ENCODE measurements at places on chromosomes 11 and 22.

DNA sequence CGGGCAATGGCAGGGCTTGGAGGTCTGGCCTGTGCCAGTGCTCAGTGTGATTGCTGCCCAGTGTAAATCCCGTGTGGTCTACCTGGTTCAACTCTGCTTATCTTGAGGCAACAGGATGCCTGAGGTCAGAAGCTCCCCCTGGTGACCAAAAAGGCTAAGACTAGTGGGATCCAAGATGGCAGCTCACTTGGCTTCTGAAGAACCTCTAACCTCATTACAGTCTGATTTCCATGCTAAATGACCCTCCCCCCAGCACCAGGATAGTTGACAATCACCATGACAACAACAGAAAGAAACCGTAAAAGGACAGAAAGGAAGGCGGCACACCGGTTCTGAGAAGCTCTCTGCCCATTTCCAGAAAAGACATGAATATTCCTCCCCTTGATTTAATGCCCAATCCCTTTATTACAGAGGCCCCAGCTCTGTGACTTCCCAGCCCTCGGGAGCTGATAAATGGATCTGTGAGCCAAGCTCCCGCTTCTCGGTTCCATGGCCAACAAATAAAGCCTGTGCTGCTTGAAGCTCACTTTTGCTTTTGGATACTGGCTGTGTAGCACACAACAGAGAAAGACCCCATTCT is 398.4 kb downstream of the CTTN start:
- no peak for DNase-seq

DNA sequence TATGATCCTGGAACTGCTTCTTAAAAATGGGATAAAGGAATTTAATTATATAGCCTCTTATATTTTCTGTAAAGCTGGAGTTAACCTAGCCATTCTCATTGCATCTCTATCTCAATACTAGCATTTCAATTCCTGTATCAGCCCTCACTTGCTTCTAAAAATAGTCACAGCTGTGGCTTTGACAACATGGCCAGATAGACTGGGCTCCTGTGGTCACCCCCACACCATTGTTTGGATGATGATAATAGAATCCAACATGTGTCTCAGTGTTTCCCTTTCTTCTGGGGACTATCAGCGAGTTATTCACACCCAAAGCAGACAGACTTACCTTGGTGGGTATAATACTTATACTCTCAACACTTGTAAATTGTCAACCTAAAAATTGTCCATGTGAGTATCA is 6.9 kb downstream of the VWA5A start:
- DNase-seq, result no peak

- DNase-seq, result peak; percentile 41
Measured at GRCh38 chr11:82775736-82776346, 42.2 kb upstream of the FAM181B start.

DNA sequence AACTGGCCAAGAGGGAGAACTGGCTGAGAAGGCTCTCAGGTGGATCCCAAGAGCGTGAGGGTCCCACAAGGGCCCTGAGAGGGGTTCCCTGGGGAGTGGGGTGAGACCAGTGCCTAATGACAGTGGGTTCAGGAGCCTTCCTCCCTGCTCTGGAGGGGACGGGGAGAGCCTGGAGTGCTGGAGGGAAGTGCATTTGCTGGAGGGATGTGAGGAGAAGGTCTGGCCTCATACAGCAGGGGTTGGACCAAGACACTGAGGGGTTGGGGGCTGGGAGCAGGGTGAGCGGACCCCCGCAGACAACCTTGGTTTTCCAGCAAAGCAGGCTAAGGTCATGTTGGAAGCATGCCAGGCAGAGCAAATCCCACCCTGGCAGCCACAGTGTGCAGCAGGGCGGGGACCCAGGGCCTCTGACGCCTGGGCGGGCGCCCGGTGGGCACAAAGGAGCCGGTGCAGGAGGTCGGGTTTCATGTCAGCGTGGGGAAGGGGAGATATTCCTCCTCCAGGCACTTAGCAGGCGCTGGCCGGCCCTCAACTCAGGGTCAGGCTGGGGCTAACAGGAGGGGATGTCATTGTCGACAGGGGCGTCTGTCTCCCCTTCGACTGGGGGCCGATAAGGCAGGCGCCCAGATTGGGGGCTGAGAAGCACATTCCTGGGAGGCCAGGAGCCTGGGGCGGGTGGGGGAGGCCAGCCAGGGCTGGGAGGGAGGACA is 3.1 kb upstream of the DERL3 start:
- no peak for DNase-seq

DNA sequence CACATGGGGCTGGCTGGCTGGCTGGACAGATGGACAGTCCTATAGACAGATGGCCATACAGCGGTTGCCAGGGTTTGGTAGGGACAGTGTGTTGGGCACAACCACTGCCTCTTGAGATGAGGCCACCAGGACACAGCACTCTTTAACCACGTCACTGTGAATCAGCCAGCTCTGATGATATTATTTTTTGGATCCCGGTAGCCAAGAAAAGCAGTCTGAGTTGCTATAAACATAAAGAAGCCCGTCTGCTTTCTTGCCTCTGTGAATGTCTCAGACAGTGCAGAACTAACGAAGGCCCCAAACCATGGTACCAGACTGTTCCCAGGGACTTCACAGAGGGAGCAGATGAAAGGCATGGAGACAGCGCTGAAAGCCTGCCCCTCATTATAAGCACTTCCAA is 115.9 kb upstream of the CSNK2A3 start:
- no peak for DNase-seq

DNA sequence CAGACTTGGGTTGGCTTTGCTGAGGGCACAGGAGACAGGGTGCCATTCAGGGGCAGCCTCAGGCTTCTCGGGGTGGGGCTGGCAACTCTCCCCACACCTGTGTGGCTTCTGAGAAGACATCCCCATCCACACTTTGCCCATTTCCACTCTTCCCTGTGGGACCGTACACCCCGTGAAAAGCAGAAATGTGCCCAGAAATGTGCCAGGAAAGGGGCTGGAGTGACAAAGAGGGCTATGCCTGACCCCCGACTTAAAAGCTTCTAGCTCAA is 50.6 kb downstream of the SGSM3 start:
- no peak for DNase-seq

- DNase-seq, result no peak
Measured at GRCh38 chr11:35654711-35655110, 7.9 kb upstream of the TRIM44 start.

- peak; percentile 17 for DNase-seq
Measured at GRCh38 chr22:40898850-40899357, 37.0 kb upstream of the DNAJB7 start.

DNA sequence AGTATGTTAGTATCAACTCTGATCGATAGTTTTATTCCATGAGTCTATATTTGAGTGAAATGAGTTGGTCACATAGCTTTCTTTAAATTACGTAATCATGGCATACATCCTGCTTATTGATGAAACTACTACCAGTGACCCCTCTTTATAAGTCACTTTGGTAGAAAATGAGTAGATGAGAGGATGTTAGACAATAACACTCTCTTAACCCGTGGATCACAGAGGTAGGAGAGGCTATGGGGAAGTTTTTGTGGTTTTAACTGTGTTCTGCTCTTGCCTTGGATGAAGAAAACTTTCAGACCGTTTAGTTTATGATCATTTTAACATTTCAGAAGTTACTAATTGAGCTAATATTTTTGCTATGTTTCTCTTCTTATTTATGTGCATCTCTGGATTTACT is 34.0 kb downstream of the TBCEL start:
- no peak for DNase-seq

DNA sequence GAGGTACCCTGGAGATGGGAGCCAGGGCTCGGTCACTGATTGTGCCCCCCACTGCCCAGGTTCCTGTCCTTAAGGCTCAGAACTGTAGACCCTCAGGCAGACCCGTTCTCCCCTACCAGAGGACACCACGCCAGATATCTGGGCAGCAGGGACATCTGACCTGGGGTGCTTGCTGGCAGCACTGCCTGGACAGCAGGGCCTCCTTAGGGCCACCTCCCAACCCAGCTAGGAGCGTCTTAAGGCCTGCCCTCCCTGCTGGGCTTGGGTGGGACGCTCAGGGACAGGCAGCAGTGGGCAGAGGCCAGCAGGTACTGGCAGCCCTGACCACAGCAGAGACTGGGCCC is 3.1 kb downstream of the POLR2L start:
- DNase-seq, result no peak

GRCh38 chr22:39592081-39593065 is 21.8 kb downstream of the CACNA1I start:
- DNase-seq, result no peak

- DNase-seq, result no peak
Measured at GRCh38 chr11:30210357-30210756, 20.5 kb upstream of the FSHB start.

DNA sequence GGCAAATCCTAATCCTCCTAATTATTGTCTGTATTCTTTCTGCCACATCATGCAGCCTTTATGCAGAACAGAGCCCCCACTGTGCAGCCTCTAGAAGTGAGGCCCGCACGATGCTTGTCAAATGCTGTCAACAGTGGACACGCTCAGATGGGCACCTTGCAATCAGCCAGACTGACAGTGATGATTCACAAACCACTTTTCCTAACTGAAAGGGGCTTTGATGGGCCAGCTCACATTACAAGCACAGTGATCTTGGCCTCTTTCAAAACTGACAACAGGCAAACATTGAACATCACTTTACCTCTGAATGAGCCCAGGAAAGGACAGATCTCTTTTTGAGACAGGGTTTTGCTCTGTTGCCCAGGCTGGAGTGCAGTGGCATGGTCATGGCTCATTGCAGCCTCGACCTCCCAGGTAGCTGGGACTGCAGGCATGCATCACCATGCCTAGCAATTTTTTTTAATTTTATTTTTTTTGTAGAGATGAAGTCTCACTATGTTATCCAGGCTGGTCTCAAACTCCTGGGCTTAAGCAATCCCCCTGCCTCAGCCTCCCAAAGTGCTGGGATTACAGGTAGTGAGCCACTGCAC is 18.0 kb upstream of the E2F8 start:
- DNase-seq, result no peak

GRCh38 chr11:120547811-120548681 is 36.5 kb downstream of the GRIK4 start:
- DNase-seq, result peak; percentile 70

GRCh38 chr11:19228968-19229367 is 11.8 kb downstream of the E2F8 start:
- DNase-seq, result no peak

DNA sequence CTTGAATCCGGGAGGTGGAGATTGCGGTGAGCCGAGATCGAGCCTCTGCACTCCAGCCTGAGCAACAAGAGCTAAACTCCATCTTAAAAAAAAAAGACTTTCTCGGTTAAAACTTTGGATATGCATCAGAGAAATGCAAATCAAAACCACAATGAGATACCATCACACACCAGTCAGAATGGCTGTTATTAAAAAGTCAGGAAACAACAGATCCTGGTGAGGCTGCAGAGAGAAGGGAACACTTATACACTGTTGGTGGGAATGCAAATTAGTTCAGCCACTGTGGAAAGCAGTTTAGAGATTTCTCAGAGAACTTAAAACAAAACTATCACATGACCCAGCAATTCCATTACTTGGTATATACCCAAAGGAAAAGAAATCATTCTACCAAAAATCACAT is 619.4 kb upstream of the KIRREL3 start:
- DNase-seq, result no peak

- no peak for DNase-seq
Measured at GRCh38 chr22:41264408-41264941, 21.5 kb downstream of the RANGAP1 start.

- DNase-seq, result no peak
Measured at GRCh38 chr11:78821371-78822306, 247.0 kb upstream of the NARS2 start.

- DNase-seq, result no peak
Measured at GRCh38 chr11:118338637-118339061, 3.9 kb downstream of the CD3D start.

DNA sequence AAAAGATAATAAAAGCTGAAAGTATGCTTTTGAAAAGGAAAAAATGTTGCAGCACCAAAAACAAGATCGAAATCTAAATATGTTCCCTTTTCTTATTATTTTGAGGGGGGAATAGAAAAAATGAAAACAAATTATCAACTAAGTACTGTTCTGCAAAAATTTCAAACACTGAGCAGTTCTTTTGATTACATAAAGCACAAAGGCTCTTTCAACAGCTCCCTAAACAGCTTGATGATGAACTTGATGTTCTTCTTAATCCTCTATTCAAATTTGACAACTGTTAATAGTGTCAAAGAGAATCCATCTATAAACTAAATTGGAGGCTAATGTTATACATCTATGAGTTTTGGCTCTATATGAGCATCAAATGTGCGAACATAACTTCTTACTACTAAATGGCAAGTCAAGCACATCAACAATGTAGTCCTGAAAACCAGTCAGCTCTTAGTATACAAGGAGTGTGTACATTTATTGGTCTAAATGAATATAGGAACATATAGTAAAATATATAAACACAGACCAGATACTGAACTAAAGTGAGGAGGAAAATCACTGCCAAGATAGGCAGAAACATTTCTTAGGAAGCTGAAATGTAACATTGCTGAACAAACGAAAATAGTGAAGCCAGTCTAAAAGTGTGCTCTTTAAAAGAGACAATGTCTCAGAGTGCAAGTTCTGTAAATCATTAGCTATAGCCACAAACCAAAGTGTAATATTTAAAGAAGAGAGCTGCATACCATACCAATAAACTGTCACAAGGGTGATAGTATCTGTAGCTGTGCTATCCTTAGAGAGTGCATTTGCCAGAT is 94.3 kb downstream of the SOX6 start:
- no peak for DNase-seq

DNA sequence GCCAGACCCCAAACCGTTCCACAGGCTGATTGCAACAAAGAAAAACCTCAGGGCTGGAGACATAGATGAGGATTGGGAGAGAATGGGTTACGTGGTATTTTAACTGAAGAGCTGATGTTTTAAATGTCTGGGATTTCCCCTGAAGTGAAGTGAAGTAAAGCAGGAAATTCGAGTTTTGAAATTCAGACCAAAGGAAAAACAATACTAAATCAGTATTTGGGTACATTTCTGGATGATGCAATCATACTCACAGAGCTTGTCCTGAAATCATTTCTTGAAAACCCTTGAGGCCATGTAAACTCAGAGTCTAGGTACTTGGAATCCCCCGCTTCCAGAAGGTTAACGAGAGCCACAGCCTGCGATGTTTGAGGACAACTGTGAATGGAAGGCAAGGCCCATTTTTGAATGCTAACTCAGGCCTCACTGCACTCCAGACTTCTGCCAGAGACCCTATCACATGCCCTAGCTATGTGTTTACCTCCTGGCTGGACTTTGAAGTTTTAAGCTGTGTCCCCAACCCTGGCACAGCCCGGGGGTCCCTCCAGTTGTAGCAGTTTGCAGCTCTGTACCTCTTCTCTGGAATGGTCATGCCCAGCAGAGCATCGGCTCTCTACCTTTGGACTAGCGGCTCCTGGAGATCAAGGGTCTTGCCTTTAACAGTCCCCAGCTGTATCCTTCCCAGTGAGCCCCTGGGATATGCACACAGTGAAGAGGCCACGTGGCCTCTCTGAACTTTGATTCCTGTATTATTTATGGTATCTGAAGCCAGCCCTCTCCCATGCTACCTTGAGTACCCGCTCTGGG is 5.4 kb upstream of the FTH1 start:
- DNase-seq, result no peak
